Skeletal muscle tissue (tissue), 5 donors: ENCODE measurements at places on chromosomes 2 and 18. TPM values are rescaled to one million over a fixed set of nuclear protein-coding genes. Genes with fewer than 3 reads are reported as not detected.

SERPINB13 gene
- total RNA-seq, result not detected

OBSL1 gene
- total RNA-seq, result 87.2 TPM

CTIF gene
- total RNA-seq, result 16.7 TPM

OXER1 gene
- total RNA-seq, result under 0.01 TPM

UNC80 gene
- total RNA-seq, result 2.1 TPM

CCDC74A gene
- total RNA-seq, result 1.0 TPM

PLA2R1 gene
- total RNA-seq, result 2.6 TPM

COL4A4 gene
- under 0.01 TPM for total RNA-seq
